ENCODE measurements at places on chromosomes 13 and 19. TPM values are rescaled to one million over a fixed set of nuclear protein-coding genes. Genes with fewer than 3 reads are reported as not detected.

DNA sequence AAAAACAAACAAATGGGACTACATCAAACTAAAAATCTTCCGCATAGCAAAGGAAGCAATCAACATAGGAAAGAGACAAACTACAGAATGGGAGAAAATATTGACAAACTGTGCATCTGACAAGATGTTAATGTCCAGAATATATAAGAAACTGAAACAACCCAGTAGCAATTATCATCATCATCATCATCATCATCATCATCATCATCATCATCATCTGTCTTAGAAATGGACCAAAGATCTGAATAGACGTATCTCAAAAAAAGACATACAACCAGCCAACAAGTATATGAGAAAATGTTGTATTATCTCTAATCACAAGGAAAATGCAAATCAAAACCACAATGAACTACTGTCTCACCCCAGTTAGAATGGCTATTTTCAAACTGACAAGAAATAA, 173.9 kb downstream of the PRR20E start:
- DNase-seq = no peak

- peak; percentile 21 for DNase-seq
These were observed at the start of gene FLT1 for GRCh38 chr13:28494778-28495537. Gene FLT1, minus strand, starts transcription at chr13:28495128. Its CDS starts 285 bp downstream, at chr13:28494843.

GRCh38 chr19:39746836-39747529, 9.2 kb upstream of the CLC start:
- DNase-seq = no peak

- DNase-seq = no peak
These were observed 17.0 kb upstream of the NCCRP1 start for GRCh38 chr19:39179754-39180153.

- DNase-seq = peak; percentile 70
These were observed 146.0 kb upstream of the GPC6 start for GRCh38 chr13:93080587-93080986.

GRCh38 chr13:82011355-82011754, 1670.4 kb upstream of the SPRY2 start:
- DNase-seq = no peak

GRCh38 chr13:114030666-114031610, 57.1 kb upstream of the C13orf46 start:
- DNase-seq = no peak

DNA sequence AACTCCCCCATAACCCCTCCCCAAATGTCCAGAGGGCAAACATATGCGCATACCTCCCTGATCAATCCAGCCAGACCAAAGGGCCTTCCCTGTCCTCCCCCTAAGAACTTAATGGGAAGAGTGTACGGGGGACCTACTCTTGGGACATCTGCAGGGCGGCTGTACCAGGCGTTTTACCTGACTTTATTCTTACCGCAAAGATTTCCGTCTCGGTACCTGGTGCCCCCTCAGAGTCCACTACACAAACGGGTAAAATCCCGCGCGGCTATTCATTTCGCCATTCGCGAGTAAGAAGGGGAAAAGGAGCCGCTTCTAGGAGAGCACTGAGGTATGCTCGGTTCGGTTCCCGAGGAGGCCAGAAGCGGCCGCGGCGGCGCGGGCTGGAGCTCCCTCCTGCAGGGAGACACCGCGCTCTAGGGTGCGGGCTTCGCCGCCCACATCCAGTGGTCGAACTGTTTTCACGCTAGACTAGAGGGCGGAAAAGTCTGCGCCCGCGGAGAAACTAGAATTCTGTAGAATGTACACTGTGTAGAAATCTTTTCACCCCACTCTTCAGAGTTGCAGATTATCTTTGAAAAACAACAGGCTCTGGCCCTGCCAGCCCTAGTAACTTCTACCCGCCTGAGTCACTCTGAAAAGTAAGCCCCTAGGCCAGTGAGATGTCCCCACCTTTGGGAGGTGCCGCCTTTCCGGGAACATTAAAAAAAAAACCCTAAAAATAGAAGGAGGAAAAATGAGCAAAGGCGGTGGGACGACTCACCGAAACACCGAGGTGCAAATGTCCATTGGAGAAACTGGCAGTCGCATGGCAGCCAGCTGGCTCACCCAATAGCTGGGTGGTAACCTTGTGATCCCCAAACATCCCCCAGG, 3.8 kb upstream of the TSHZ3 start:
- DNase-seq = no peak

DNA sequence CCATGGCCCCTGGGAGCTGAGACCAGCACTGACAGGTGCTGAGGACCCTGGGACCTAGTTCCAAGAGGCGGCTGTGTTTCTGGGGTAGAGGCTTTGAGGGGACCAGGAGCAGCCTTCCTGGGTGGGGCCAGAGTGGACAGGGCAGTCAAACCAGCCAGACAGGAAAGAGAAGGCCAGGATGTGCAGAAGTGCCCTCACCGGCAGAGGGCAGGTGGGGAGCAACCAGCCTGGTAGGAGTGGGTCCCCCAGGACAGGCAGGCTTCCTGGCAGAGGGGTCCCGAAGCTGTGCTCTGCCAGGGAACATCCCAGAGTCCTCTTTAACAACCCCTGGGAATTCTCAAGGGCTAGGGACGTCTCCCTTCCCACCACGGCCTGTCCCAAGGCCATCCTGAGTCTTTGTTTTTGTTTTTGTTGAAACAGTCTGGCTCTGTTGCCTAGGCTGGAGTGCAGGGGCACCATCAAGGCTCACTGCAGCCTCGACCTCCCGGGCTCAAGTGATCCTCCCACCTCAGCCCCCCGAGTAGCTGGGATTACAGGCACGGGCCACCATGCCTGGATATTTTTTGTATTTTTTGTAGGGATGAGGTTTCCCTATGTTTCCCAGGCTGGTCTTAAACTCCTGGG, 3.0 kb upstream of the HIPK4 start:
- DNase-seq = peak; percentile 40

DNA sequence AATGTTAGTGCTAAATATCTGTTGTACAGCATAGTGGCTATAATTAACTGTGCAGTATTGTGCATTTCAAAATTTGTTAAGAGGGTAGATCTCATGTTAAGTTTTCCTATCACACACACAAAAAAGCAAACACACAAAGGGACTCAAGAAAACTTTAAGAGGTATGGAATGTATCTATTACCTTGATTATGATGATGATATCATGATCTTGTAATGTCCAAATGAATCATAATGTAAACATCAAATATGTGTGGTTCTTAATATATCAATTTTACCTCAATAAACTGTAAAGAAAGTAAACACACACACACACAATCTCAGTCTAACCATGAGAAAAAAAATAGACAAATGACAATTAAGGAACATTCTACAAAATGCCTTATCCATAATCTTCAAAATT, 934.6 kb downstream of the SLITRK1 start:
- DNase-seq = peak; percentile 11

GRCh38 chr19:50325310-50326100, 3.7 kb downstream of the KCNC3 start:
- peak; percentile 33 for DNase-seq

- DNase-seq = no peak
These were observed 931.6 kb upstream of the MIR17HG start for GRCh38 chr13:90415902-90416301.

DNA sequence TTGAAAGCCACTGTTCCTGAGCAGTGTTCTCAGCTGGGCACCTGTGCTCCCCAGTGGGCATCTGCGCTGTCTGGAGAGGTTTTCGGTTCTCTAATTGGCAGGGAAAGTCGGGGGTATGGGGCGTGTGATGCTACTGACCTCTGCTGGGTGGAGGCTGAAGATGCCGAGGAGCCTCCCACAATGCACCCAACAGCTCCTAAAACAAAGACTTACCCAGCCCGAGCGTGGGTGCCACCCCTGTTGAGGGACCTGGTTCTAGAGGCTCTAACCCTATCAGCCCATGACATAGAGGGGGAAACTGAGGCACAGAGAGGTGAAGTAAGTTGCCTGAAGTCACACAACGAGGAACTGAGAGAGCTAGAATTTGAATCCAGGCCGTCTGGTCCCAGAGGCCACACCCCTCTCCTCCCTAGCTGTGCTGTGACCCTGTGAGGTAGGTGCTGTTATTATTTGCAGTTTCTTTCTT, 2.3 kb downstream of the SPACA4 start:
- no peak for DNase-seq

GRCh38 chr13:112648966-112649690, 40.7 kb upstream of the ATP11A start:
- DNase-seq = no peak

- no peak for DNase-seq
These were observed 496.4 kb downstream of the FOXO1 start for GRCh38 chr13:40170091-40170490.

GRCh38 chr13:59445812-59446211, 717.9 kb downstream of the DIAPH3 start:
- no peak for DNase-seq

DNA sequence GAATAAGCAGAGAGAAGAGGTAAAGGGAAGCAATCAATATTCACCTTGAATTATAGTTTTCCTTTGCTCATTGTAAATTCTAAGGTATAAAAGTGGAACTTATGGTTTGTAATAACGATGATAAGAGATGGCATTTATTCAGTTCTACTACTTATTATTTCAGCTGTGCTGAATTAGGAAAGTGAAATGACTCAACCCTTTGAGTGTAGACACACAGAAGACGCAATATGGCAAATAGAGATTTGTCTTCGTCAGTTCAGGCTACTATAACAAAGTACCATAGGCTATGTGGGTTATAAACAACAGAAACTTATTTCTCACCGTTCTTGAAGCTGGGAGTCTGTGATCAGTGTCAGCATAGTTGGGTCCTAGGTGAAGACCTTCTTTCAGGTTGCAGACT, 713.0 kb upstream of the PCDH9 start:
- DNase-seq = no peak

DNA sequence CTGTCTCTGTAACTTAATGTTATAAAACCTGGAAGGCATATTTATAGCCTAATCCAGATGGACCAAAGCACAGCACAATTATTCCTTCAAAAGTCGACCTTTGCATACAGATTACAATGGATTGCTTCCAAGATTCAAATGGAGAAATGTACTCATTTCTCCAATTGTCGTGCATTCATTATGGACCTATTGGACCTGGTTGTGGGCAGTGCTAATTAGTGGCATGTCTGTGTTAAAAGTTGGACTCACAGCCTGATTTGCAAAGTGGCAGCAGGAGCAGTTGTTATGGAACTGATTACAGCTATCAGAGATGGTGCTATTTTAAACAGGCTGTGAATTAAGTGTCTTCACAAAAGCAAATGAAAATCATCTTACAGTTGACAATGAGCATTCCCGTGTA, 1529.3 kb upstream of the SLC10A2 start:
- no peak for DNase-seq

DNA sequence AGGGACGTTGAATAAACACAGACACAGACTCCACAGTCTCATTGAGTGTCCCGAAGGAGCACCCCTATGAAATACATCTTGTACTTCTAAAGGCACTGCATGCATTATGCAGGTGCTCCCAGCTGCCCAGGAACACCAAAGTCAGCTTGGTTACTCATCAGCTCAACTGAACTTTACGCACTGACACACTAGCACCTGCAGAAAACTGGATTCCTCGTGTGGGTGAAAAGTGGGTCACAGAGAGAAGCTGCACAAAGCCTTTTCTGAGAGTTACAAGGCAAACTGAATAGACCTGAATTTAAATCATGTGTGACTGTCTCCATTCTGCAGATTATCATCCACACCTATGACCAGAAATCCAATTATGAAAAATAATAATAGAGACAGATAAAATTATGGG, 527.5 kb upstream of the NBEA start:
- DNase-seq = no peak

DNA sequence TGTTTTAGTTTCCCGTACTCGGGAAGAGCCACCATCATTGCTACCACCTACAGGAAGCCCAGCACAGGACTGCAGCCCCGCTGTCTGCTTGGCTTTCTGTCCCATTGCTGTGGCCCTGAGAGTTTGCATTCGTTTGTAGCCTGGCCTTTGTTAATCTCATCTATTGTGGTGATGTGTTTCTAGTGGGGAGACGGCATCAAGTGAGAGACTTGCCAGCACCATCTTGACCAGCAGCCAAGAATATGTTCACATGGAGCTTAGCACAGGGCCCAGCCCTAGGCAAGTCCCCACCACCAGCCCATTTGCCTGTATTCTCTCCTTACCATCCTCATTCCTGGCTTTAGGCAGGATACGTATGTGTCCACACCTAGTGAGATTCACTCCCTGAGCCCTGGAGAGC, 17.3 kb upstream of the OVOL3 start:
- DNase-seq = no peak

- no peak for DNase-seq
These were observed 62.0 kb upstream of the C13orf46 start for GRCh38 chr13:114035583-114036531.

DNA sequence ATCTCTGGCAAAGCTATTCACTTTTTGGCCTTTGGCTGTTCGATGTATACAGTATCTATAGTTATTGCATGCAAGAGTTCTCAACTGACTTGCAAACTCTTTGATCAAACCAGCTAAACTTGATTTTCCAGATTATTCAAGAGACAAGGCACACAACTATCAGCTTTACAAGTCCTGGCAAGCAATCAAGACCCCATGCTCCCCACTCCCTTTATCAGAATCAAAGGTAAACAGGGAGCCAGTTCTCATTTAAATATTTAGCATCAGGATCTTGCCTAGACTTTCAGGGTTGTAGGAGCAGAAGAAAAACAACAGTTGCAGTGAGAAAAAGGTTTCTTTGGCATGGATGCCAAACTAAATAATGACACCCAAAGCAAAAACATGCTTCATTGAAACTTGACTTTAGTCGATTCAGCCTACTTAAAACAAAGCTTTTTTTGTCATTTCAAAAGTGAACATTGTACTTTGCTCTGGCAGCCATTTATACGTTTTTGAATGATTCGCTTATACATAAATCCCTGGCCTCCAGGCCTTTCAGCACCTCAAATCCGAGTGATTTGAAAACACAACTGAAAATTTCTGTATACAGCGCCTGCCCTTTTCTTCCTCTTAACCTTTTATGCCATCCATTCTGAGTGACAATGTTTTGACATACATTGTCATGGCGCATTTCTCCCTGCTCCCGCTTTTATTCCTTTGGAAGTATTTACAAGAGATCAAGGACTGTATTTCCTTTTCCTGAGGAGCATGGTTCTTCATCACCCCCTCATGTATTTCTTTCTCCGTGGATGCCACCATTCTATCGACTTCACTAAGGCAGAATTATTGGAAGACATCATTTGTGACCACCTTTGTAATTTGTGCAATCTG, 340.8 kb downstream of the KLF5 start:
- DNase-seq = peak; percentile 47

- no peak for DNase-seq
These were observed 70.1 kb downstream of the CAB39L start for GRCh38 chr13:49373716-49374115.

Gene U2AF1L4
- 4.8 TPM for total RNA-seq

Gene SLC5A5
- not detected for total RNA-seq

Gene RASA3
- 5.2 TPM for total RNA-seq

Gene FUT6
- total RNA-seq = not detected

Gene ZNF331
- total RNA-seq = 12.3 TPM

Gene FPR3
- not detected for total RNA-seq

Data from mammary epithelial cell (primary cell).